B cell (primary cell): ENCODE measurements at places on chromosomes 6 and 20.

- no peak for DNase-seq
Observed at GRCh38 chr6:40376113-40376650, 211.0 kb downstream of the LRFN2 start.

GRCh38 chr6:33049323-33050013 is 24.0 kb downstream of the HLA-DPA1 start:
- peak; percentile 40 for DNase-seq

- peak; percentile 73 for DNase-seq
Observed at GRCh38 chr6:52304983-52305390, 20.4 kb upstream of the MCM3 start.

DNA sequence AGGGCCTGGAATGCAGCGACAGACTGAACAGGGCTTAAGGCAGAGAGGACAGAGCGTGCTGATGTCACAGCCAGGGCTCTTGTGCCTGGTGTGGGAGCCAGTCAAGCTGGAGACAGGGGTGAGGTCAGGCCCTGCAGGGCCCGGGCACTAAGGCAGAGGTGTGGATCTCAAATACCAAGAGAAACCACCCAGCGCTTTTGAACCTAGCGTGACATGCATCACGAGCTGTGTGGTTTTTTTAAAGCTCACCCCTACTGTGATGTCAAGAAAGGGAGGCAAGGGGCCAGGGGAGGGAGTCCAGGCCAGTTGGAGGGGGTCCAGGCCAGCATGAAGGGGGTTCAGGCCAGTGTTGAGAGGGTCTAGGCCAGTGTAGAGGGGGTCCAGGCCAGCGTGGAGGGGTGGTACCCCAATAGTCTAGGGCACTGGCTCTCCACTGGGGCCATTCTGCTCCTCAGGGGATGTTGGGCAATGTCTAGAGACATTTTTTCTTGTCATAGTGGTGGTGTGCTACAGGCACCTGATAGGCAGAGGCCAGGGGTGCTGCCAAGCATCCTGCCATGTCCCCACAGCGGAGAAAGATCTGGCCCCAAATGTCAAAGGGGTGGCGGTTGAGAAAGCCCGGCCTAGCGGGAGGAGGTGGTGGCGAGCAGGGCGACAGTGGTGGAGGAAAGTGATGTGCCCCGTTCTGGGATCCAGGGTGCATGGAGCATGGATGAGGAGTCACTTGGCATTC is 42.6 kb downstream of the RBM38 start:
- DNase-seq, result peak; percentile 61

- no peak for DNase-seq
Observed at GRCh38 chr6:81906709-81907204, 154.3 kb upstream of the TENT5A start.

- no peak for DNase-seq
Observed at GRCh38 chr20:59412181-59412580, 111.8 kb downstream of the EDN3 start.

- no peak for DNase-seq
Observed at GRCh38 chr20:62198496-62198895, 15.7 kb downstream of the MTG2 start.

DNA sequence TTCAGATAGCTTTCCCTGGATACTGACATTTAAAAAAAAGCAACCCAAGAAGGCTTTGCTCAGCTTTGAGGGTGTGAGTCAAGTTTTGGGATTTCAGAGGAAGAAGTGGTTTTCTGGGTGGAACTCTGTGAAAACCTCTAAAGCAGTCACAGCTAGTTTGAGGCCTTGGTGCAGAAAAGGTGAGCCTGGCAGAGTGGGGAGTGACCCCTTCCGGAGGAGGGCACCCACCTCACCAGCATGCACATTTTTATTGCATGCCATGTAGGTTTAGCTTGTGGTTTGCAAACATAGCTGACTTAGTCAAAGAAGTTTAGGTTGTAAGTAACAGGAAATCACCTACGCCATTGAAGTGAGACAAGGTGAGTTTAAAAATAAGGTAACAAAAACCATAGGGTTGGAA is 146.8 kb upstream of the PMEPA1 start:
- no peak for DNase-seq

- DNase-seq, result no peak
Observed at GRCh38 chr6:116883005-116883404, 6.0 kb downstream of the RFX6 start.

- no peak for DNase-seq
Observed at GRCh38 chr6:19605624-19606023, 231.5 kb upstream of the ID4 start.

GRCh38 chr6:40695750-40696415 is 108.7 kb upstream of the LRFN2 start:
- no peak for DNase-seq

- DNase-seq, result no peak
Observed at GRCh38 chr20:43554369-43554768, 4.5 kb upstream of the SGK2 start.

- DNase-seq, result no peak
Observed at GRCh38 chr6:98514073-98514720, 320.2 kb upstream of the POU3F2 start.

DNA sequence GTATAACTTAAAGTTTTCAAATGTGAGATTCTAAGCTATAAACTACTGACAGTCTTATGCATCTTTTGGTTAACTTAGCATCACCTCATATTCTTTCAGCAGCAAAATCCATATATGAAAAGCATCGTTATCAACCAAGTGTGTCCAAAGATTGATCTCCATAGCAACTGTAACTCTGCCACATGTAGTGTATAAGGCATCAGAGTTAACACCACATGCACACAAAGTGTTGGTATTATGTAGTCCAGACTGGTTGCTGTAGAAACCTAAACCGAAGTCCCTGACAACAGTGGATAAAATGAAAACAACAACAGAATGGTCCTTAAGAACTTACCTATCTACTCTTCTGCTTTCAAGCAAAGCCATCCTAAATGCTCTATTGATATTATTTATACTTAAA is 39.6 kb downstream of the PDSS2 start:
- no peak for DNase-seq

DNA sequence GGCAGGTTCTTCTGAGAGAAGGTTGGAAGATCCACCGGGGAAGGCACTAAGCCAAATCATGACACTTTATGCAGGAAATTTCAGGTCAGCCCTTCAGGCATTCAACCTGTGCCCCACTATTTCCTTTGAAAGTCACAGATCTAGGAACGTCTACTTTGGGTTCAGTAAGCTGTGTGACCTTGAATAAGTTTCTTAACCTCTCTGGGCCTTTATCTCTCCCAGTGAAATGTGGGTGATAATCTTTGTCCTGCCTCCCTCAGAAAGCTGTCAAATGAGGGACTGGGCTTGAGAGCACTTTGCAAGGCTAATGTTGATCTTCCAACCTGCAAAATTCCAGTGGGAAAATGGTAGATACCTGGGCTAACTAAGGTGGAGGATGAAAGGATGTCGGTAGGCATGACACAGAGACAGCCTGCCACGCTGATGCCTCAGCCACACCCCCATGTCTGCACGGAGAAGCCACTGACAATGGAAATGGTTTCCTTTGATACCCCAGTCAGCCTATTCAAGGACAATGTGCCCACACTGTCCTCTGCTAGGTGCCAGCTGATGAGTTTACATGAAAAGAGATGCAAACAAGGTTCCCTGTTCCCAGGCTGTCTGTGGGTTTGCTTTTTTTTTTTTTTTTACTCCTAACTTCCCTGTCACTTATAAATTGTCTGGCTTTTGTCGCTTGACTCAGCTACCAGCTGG is 9.3 kb downstream of the BNIP5 start:
- DNase-seq, result no peak

DNA sequence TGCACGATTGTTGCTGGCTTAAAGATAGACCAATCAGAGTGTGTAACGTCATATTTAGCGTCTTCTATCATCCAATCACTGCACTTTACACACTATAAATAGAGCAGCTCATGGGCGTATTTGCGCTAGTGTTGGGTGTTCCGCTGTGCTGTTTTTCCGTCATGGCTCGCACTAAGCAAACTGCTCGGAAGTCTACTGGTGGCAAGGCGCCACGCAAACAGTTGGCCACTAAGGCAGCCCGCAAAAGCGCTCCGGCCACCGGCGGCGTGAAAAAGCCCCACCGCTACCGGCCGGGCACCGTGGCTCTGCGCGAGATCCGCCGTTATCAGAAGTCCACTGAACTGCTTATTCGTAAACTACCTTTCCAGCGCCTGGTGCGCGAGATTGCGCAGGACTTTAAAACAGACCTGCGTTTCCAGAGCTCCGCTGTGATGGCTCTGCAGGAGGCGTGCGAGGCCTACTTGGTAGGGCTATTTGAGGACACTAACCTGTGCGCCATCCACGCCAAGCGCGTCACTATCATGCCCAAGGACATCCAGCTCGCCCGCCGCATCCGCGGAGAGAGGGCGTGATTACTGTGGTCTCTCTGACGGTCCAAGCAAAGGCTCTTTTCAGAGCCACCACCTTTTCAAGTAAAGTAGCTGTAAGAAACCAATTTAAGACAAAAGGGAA is 57.9 kb downstream of the TRIM38 start:
- peak; percentile 95 for DNase-seq

GRCh38 chr6:155434096-155434495 is 21.5 kb downstream of the NOX3 start:
- no peak for DNase-seq

DNA sequence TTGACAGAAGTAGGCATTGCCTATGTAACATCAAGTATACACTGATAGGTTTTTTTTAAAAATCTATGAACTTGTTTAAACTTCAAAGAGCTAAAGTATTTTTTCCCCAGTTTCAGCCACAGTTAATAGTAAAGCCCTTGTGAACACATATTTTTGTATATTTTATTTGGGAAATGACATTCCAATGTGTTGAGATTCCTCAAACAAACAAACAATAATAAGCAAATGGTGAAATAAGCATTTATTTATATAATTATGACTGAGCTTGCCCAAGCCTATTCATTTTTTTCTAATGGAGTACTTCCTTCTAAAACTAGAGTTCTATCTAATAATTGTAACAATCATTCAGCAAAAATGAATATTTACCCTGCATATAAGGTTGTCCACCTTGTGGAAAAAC is 12.5 kb downstream of the SYCP2 start:
- DNase-seq, result no peak

DNA sequence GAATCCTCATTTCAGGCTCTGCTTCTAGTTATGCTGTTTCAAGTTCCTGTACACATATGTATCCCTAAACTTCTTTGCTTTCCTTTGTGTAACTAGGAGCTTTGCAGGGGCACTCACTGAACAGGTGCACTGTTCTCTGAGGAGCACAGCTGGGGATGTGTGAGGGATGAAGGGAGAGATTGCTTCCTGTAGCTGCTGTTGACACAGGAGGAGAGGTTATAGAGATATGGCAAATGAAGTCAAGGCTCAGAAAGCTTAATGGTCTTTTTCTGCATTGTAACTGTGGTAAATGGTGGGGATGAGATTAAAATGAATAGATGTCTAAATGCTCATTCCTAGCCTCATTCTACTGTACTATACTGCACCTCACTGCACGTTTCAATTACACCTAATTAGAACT is 454.3 kb downstream of the BTBD3 start:
- no peak for DNase-seq

GRCh38 chr6:37487591-37488380 is 11.9 kb downstream of the CCDC167 start:
- DNase-seq, result no peak

DNA sequence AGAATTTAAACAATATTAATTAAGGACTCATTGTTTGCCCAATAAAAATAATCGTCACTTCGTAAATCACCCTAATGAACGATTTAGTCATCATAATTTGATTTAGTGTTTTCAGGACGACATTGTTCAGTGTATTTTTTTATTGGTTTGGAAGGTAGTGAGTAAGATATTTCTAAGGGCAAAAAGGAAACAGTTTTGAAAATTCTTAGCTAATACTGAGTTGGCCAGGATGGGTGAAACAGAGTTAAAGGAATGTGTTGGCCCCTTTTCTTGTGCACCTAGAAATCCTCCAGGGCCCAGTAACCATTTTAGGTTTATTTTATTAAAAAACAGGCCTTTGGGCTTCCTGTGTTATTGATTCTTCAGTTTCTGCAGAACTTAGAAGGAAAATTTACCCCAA is 25.3 kb downstream of the ANKS1A start:
- DNase-seq, result no peak

- no peak for DNase-seq
Observed at GRCh38 chr6:37145443-37145842, 24.5 kb upstream of the PIM1 start.

GRCh38 chr20:32285082-32285620 is 7.7 kb downstream of the KIF3B start:
- DNase-seq, result no peak

DNA sequence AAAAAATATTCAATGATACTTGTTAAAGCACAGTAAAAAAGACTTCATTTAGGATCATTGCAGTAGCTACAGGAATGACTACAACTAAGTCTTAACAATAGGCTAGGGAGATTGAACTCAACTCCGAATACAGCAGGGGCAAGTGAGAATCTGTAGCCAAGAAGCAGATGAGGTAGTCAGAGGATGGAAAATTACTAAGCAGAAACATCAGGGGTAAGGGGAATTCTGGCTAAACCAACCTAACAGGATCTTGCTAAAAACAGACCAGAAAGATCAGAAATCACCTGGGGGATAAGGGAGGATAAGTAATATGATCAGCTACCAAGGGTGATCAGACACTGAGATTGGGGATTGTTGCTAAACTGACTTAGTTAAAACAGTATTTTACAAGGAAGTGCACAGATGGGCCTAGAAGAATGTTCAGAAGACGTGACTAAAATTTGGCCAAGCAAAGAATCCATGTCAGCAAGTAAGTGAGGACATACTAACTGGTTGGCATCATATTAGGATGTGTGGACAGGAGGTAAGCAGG is 217.5 kb downstream of the TENT5A start:
- DNase-seq, result no peak

- no peak for DNase-seq
Observed at GRCh38 chr6:56618050-56618449, 24.6 kb downstream of the DST start.

- no peak for DNase-seq
Observed at GRCh38 chr6:36729161-36729524, 31.5 kb downstream of the RAB44 start.

DNA sequence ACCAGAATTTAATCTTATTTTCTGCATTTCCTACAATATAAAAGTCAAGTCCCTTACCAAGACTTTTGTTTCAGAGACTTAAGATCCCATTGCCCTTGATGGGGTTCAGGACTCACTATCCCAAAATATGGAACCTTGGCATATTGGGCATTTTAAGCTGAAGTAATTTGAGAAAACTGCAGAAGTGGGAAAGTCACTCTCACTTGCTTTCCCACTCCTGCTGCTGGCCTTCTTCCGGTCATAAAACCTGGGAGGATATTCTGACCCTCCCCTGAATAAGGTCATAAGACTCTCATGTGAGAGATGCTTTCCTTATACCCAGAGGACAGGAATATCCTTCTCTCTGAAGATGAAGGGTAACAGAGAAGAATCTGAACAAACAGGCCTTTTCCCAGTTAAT is 92.8 kb upstream of the IFNGR1 start:
- DNase-seq, result no peak

GRCh38 chr6:34036357-34037069 is 109.4 kb downstream of the GRM4 start:
- DNase-seq, result no peak

DNA sequence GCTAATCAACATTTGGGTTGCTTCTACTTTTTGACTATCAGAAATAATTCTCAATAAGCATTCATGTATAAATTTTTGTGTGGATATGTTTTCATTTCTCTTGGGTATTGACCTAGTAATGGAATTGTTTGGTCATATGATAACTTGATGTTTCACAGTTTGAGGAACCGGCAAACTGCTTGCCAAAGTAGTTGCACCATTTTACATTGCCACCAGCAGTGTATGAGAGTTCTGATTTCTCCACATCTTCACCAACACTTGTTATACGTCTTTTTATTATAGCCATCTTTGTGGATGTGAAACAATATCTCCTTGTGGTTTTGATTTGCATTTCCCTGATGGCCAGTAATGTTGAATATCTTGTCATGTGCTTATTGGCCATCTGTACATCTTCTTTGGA is 42.6 kb upstream of the TGM2 start:
- DNase-seq, result no peak
